AG08396 (cell line): ENCODE measurements at places on chromosomes 4 and X.
A peak's percentile ranks its signal among the peaks of the same experiment; 100 is the strongest.

GRCh38 chr4:125639182-125639621, 324.4 kb downstream of the FAT4 start:
- DNase-seq: peak; percentile 11

DNA sequence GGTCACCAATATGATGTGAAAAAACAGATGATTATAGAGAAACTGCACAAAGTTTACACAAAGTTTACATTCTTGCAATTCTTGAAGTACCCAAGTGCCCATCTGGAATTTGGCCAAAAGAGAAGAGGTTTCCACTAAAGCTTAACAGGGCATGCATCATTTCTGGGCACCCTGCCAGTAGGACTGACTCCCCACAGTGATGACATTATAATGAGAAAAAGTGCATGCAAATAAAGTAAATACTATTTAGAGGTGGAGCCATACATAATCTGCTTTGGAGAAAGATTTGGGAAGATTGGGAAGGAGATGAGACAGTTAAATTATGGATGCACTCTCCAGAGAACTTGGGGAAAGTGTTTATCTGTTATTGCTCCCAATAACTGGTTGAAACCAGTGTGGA, 93.7 kb upstream of the TRPC3 start:
- peak; percentile 77 for DNase-seq

- DNase-seq: no peak
Observed at GRCh38 chrX:68599256-68600152, 48.0 kb upstream of the STARD8 start.

- DNase-seq: no peak
Observed at GRCh38 chr4:139611391-139611790, 54.2 kb upstream of the MGST2 start.

GRCh38 chrX:155767876-155768769, 113.0 kb upstream of the VAMP7 start:
- DNase-seq: no peak

- no peak for DNase-seq
Observed at GRCh38 chrX:13761606-13762414, 27.3 kb downstream of the OFD1 start.

DNA sequence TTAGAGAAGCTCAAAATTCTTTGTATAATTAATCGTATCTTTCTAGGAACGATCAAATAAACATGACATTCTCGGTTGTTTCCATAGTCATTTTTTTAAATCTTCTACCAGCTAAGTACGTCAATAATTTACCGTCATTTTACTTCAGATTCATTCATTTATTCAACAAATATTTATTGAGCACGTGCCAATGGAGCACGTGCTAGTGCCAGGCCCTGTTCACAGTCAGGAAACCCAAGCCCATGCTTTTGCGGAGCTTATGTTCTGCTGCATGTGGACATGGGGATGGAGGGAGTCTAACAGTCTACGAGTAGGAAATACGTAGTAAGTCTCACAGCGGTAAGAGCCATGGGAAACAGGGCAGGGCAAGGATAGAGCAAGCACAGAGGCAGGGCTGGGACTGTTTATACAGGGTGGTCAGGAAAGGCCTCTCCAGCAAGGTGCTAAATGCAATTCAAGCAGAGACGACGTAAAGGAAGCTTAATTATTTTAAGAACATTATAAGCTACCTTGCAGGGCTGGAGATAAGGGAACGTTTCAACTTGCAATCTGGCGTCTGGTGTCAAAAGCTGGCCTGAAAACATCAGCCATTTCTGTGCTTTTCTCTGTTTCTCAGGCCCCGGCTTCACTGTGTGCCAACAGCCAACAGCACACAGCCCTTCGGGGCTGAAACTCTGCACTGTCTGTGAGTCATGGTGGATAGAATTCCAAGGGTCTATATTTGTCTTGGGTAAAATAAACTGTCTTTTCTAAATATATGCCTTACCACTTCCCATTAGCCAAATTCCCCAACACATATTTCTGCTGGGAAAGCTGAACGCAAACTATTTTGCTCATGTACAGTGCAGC, 517.1 kb upstream of the ZFP42 start:
- peak; percentile 84 for DNase-seq

DNA sequence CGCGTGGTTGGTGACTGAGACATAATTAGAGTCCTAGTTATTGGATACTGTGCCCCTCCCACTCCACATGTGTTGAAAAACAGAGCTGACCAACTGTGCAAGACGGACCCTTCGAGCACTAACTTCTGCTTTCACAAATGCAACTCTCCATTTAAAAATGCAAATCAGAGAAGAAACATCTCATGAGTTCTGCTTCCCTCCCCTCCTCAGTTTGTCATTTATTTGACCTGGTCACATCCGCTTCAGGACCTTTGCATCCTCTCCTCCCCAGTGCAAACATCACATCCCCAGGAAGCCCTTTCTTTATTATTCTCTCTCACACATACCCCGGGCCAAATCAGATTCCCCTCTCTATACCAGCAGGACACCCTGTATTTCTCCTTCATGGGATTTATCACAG, 38.1 kb upstream of the NOCT start:
- DNase-seq: no peak

- DNase-seq: no peak
Observed at GRCh38 chr4:162403932-162404331, 240.1 kb upstream of the FSTL5 start.

DNA sequence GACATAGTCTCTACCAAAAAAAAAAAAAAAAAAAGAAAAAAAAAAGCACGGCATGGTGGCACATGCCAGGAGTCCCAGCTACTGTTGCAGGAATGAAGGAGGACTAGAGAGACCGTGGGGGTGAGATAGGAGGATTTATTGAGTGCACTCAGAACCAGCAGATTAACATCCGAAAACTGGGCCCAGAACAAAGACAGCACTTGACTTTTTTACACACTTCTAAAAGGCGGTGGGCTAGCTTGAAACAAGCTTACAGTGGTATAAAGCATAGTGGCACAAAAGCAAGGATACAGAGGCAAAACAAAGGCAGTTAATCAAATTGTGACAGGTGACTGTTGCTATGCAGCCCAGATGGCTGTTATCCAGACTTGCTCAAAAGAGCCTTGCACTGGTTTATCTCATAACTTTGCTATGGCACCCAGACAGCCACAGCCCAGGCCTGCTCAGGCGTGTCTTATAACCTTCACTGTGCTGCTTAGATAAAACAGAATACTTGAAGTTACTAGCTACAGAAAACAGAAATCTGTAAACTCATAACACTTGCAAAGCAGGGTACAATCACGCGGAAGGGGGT, 9.9 kb upstream of the PI4K2B start:
- no peak for DNase-seq

DNA sequence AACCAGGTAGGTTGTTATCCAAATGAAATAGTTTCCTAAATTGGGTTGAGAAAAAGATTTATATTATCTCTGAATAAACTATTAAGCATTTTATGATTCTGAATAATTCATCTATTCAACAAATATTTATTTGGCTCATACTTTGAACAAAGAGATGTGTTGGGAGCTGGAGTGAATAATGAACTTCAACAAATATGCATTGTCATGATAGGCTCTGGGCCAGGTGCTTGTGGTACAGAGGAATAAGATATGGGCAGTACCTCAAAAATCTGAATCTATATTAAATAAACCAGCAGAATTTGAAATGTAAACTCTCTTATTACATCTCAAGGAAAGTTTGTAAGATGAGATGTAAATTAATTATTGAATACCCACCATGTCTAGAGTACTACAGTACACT, 75.7 kb upstream of the DCLK2 start:
- DNase-seq: no peak

DNA sequence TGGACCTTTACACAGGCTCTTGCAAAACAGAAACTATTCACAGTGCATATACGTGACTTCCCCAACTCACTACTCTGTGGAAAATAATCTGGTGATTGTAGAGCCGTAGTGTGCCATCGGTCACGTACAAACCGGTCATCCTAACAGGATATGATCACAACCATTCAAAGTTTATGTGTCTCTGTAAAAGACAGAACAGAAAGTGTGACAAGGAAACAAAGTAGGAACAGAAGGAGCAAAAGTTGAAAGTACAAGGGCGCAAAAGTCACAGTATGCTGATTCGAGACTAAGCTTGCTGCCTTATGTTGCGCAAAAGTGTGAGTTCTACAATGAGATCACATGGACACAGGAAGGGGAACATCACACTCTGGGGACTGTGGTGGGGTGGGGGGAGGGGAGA, 18.6 kb downstream of the MEPE start:
- DNase-seq: no peak

DNA sequence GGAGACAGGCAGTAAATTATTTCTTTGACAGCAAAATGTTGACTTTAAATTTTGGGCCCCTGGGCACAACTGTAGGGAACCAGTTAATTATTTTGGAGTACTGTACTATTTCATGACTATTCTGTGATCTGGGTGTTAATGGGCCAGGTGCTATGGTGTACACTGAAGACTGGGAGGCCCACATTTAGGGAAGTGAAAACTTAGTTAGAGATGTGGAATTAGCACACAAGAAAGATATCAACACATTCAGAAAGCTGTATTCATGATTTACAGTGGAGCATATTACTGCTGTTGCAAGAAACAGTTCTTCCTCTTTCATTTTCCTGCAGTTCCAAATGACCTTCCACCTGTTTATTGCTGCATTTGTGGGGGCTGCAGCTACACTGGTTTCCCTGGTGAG, 12.4 kb downstream of the PLP1 start:
- no peak for DNase-seq

- DNase-seq: no peak
Observed at GRCh38 chr4:171573181-171573580, 240.0 kb upstream of the GALNTL6 start.

DNA sequence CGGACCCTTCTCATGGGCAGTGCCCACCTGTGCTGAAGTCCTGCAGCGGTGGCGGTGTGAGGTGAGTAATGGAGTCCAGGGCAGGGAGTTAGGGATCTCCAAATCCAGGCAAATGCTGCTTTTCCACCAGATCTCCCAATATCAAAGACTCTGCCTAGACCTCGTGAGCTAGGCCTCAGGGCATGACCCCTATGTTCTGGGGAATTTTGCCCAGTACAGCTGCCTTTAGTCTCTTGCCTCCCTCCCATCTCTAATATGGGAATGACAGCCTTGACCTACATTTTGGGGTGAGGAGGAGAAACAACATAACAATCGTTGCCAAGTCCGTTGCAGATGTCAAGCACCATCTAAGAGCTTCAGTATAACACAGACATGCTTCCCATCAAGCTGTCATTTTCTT, 7.3 kb downstream of the PAK3 start:
- DNase-seq: no peak

DNA sequence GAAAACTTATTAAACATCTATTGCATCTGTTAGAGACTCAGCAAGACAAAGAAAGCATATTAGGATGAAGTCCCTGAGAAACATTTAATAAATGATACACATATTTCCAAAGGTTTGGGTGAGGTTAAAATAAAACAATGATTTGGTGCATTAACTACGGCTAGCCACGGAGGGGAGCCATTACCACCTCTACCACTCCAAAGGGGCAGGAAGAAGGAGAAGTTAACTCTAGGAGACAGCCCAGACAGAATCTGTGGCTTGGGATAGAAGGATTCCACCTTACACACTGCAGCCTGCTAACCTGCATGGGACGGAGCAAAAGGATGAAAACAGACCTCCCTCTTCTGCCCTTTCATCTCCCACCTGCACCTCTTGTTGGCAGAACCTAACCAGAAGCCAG, 189.1 kb upstream of the C1QTNF7 start:
- DNase-seq: peak; percentile 64

- no peak for DNase-seq
Observed at GRCh38 chrX:118513120-118513898, 17.7 kb downstream of the DOCK11 start.

DNA sequence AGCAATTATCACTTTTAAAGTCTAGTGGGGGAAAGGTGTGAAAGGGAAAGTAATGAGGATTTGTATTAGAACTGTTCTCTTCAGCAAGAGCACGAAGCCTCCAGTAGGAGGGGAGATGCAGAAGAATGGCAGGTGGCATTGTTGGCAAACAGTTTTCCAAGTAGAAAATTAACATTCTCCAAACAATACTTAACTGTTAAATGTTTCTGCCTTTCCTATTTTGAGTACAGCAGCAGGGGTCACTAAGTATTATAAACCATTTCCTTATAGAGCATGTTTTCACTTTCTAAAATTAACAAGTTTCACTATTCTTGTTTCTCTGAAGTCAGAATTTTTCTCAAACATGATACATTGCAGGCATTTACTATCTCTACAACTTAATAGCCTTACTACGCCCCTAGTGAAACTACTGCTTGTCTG, 58.7 kb downstream of the LEF1 start:
- DNase-seq: no peak

DNA sequence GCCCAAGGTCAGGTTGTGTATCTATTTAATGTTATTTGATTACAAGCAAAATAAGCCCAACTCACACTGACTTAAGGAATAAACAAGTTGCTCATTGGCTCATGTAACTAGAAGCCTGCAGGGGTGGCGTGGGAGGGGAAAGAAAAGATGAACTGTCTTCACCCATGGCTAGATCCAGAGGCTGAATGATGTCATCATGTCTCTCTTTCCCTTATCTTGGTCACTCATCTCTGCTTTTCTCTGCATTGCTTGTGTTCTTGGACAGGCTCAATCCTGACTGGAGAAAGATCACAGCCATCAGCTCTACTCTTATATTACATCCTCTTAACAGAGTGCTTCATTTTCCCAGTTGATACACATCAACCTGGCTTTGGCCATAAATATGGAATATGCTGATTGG, 290.0 kb upstream of the DIAPH2 start:
- no peak for DNase-seq

- no peak for DNase-seq
Observed at GRCh38 chr4:87005369-87005689, 70.5 kb downstream of the AFF1 start.

GRCh38 chr4:139619644-139620043, 46.0 kb upstream of the MGST2 start:
- DNase-seq: no peak

- DNase-seq: peak; percentile 18
Observed at GRCh38 chr4:176001151-176002006, 64.3 kb upstream of the WDR17 start.

DNA sequence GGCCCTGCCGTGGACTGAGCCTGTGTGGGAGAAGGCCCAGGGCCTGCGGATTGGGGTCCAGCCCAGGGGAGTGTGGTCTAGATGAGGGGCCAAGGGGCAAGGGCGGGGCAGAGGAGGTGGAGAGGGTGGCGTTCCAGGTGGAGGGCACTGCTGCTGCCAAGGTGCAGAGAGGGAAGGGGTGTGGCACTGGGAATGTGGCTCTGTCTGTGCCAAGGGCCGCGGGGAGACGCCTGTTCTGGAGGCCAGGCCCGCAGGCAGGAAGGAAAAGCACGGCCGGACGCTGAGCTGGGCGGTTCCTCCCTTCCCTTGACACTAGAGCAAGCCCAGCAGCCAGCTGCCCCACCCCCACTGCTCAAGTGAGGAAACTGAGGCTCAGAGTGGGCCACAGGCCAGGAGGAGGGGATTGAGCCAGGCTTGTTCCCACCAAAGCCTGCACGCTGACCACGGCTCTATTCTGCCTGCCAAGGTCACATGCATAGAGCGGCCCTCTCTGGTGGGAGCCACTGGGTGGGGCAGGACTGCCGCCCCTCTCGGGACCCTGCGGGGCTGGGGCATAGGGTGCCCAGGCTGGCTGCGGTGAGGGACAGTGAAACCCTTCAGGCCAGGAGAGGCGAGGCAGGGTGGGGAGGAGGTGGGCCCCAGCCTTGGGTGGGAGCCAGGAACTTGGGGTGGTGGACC, 13.0 kb downstream of the SH3BP2 start:
- no peak for DNase-seq

GRCh38 chrX:3044671-3045070, 3.4 kb downstream of the ARSF start:
- DNase-seq: no peak
